ENCODE measurements at places on chromosomes 16 and 17.

GRCh38 chr17:40129498-40129897 is 7.7 kb downstream of the MSL1 start:
- DNase-seq = no peak

GRCh38 chr16:85612191-85612800 is 826 bp upstream of the GSE1 start:
- DNase-seq = peak; percentile 100

GRCh38 chr16:26365161-26365940 is 673.6 kb downstream of the HS3ST4 start:
- DNase-seq = no peak

DNA sequence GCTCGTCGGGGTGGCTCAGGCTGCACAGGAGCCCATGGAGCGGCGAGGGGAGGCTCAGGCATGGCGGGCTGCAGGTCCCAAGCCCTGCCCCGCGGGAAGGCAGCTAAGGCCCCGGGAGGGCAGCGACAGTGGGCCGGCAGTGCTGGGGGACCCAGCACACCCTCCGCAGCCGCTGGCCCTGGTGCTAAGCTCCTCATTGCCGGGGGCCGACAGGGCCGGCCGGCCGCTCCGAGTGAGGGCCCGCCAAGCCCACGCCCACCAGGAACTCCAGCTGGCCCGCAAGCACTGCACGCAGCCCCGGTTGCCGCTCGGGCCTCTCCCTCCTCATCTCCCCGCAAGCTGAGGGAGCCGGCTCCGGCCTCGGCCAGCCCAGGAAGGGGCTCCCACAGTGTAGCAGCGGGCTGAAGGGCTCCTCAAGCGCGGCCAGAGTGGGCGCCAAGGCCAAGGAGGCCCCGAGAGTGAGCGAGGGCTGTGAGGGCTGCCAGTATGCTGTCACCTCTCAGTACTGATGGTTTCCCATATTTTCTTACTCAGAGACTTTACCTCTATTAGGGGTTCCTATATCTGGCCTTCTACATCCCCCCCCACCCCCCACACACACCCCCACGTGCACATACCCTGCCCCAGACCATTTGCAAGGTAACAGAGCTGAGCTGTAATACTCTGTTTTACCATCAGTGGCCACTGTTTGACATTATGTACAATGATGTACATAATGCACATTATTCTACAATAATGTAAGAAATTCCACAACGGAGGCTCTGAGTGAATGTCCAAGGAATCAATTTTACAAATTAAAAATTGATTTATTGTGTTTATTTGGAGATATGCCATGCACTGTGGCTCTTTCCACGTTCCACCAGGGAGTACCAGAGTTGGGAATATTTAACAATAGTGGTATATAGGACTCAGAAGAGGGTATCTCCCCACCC is 3.7 kb upstream of the VAT1L start:
- DNase-seq = no peak

- no peak for DNase-seq
Observed at GRCh38 chr17:77498091-77498741, 357.4 kb downstream of the SEC14L1 start.
